ENCODE measurements at places on chromosomes 11 and 22. TPM values are rescaled to one million over a fixed set of nuclear protein-coding genes. Genes with fewer than 3 reads are reported as not detected.

The TRIM6 gene
- not detected for polyA plus RNA-seq

The SOX10 gene
- not detected for polyA plus RNA-seq

The LRRC75B gene
- polyA plus RNA-seq: 18.3 TPM

The PARVA gene
- polyA plus RNA-seq: 1.0 TPM

The SLC2A11 gene
- 45.7 TPM for polyA plus RNA-seq

The SLC22A9 gene
- not detected for polyA plus RNA-seq

The NFRKB gene
- polyA plus RNA-seq: 26.7 TPM

The OR8H1 gene
- not detected for polyA plus RNA-seq

The RFPL1 gene
- polyA plus RNA-seq: not detected

The CDCA5 gene
- polyA plus RNA-seq: 2.3 TPM

The MUC5AC gene
- not detected for polyA plus RNA-seq

The SYT8 gene
- not detected for polyA plus RNA-seq

The CLCF1 gene
- 0.34 TPM for polyA plus RNA-seq

The ARHGAP42 gene
- 0.64 TPM for polyA plus RNA-seq

The EWSR1 gene
- 277 TPM for polyA plus RNA-seq

The PTPRCAP gene
- polyA plus RNA-seq: 1.7 TPM

The CHEK2 gene
- polyA plus RNA-seq: 3.1 TPM

The GAL gene
- 2.1 TPM for polyA plus RNA-seq

The TYR gene
- not detected for polyA plus RNA-seq

The CCDC87 gene
- 0.48 TPM for polyA plus RNA-seq

The RAC2 gene
- polyA plus RNA-seq: not detected

The FOLR1 gene
- not detected for polyA plus RNA-seq

The ZNF215 gene
- polyA plus RNA-seq: 0.38 TPM

The MN1 gene
- 7.6 TPM for polyA plus RNA-seq

The LAYN gene
- polyA plus RNA-seq: not detected

The GGTLC3 gene
- polyA plus RNA-seq: not detected

The LSP1 gene
- polyA plus RNA-seq: not detected

The TNNT3 gene
- polyA plus RNA-seq: not detected

The MFRP gene
- not detected for polyA plus RNA-seq

The FXYD2 gene
- 4.8 TPM for polyA plus RNA-seq

The GRIK4 gene
- 3.4 TPM for polyA plus RNA-seq

The VPS11 gene
- 24.8 TPM for polyA plus RNA-seq

The OSM gene
- polyA plus RNA-seq: not detected

The IL18 gene
- polyA plus RNA-seq: not detected

The TP53AIP1 gene
- 0.68 TPM for polyA plus RNA-seq

The GNAZ gene
- 63.2 TPM for polyA plus RNA-seq

The TH gene
- polyA plus RNA-seq: 10.9 TPM

The ANO3 gene
- not detected for polyA plus RNA-seq

The KLHL22 gene
- 59.5 TPM for polyA plus RNA-seq
